CD4-positive, alpha-beta T cell treated with Interleukin-10 for 1 hour (primary cell): ENCODE measurements at places on chromosomes 5 and 9.
A peak's percentile ranks its signal among the peaks of the same experiment; 100 is the strongest.

GRCh38 chr9:129490583-129491486 lies 130.1 kb downstream of the C9orf50 start:
- no peak for DNase-seq

DNA sequence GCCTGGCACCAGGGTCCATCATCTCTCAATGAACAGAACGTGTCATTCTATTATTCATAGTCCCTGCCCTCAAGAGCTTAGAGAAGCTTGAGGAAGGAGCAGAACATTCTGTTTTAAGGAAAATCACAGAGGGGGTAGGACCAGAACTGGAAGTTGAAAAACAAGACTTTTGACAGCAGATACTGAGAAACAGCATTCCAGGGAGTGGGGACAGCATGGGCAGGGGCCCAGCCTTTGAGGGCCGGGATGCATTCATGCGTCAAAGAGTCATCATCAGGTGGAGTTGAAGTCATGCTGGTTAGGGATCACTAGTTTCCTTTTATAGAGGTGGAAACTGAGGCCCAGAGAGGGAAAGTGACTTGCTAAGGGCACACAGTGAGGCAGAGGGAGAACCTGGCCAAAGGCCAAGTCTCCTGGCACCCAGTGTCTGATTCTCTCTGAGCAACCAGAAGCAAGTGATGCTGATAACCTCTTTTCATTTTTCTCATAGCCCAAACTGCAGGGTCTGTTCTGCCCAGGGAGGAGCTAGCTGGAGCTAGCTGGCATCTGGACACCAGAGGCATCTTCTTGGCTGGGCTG lies 41.5 kb upstream of the STXBP1 start:
- no peak for DNase-seq

GRCh38 chr9:94941211-94941875 lies 214.8 kb downstream of the AOPEP start:
- no peak for DNase-seq

GRCh38 chr5:159917994-159918393 lies 1.7 kb downstream of the ADRA1B start:
- DNase-seq: no peak

- no peak for DNase-seq
Observed at GRCh38 chr9:7297521-7297920, 502.1 kb downstream of the DMAC1 start.

GRCh38 chr9:88535226-88536022 lies 446 bp downstream of the NXNL2 start:
- DNase-seq: no peak

DNA sequence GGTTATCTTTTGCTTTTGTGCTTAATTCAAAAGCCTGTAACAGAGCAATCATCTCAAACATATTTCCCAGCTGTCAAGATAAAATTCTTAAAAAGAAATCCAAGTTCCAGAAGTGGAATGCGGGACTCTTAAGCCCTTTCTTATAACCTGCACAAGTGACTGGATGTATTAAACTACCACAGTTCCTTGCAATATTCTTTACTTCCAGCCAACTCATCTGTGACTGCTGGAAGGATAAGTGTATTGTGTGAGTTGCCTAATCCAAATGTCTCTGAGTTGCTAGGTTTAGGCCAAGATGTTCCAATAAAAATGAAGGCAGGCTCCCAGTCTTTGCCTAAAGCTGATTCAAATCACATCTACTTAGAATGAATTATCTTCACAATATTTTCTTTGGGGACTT lies 159.2 kb upstream of the SLC24A2 start:
- no peak for DNase-seq

DNA sequence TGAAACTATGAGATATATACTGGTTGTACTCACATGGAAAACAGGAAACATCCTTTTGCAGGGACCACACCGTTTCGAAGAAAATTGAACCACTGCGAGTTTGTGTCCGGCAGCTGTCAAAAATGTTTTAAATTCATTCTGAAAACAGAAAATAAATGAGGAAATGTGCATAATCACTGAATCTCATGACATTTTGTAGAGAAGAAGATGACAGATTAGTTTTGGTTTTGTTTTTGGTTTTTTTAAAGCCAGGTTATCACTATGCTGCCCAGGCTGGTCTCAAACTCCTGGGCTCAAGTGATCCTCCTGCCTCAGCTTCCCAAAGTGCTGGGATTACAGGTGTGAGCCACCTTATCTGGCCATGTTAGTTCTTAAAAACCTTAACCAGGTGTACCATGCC lies 3.5 kb downstream of the TXNDC8 start:
- no peak for DNase-seq

- peak; percentile 25 for DNase-seq
Observed at GRCh38 chr5:119397518-119398380, 41.9 kb downstream of the TNFAIP8 start.

DNA sequence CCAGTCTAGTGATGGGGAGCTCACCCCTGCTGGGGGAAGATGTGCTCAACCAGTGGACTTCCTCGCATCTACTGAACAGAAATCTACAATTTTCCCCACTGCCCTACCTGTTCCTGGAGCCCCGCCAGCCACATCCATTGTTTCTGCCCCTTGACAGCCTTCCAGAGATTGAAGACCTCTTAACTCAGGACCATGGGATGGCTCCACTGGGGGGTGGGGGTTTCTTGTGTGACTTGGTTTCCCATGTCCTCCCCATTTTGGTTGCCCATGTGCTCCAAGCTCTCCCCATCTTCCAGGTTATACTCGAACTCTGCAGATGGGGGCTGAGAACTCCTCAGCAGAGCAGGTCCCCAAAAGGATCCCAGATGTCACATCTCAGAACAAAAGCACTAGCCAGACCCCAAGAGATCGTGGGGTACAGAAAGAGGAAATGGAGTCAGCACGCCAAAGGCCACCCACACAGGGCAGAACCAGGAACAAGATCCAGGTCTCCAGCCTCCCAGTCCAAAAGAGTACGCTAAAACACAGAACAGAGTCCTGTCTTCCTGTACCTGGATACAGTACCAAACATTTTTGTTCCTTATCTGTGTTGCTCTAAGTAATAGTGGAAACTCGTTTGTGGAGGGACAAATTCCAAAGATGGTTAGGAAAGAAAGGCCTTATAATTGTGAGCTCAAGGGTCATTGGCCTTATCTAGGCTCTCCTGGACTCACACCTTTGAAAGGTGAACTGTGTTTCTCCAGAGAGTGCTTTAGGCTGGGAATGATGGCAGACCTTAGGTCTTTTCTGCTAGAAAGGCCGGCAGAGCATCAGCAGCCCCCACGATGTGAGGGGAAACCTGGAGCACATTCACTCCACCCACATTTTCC lies 15.8 kb downstream of the CORO2A start:
- DNase-seq: no peak

GRCh38 chr5:87776785-87777184 lies 364.1 kb upstream of the CCNH start:
- DNase-seq: no peak

GRCh38 chr9:90598191-90598590 lies 44.4 kb downstream of the DIRAS2 start:
- no peak for DNase-seq

GRCh38 chr5:172830876-172831662 lies 3.0 kb upstream of the ERGIC1 start:
- DNase-seq: no peak

DNA sequence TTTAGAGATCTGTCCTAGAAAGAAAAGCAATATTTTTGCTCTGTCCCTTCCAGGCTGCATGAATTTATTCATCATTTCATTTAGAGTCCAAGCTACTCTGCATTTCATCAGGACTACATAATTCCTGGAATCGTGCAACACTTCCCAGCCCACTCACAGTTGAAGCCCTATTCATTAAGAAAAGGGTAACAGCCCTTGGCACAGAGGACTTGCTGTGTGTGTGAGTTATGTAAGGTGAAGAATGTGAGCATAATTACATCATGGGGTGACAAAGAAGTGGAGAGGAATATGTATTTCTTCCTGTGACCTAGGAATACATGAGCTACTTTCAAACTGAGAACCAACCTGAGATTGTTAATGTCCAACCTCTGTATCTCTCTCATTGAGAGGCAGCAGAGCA lies 317.4 kb downstream of the ARHGEF28 start:
- no peak for DNase-seq

GRCh38 chr9:70410368-70410767 lies 4.1 kb downstream of the KLF9 start:
- no peak for DNase-seq

DNA sequence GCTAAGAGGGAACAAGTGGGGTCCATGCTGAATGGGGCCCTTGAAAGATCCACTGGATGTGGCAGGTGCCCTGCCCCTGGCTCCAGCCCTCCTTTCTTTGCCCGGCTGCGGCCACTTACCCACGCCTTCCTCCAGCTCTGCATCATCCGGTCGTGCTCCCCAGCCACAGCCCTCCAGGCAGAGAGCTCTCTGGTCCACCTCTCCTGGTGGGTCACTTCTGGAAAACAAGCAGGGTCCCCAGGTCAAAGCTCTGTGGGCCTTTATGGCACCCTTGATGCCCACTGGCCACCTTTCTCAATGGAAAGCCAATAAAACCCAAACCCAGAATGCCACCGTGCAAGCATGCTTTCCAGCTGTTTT lies 45.0 kb downstream of the SECISBP2 start:
- DNase-seq: no peak
